HuH-7 (cell line): ENCODE measurements at places on chromosomes 3 and 15.

DNA sequence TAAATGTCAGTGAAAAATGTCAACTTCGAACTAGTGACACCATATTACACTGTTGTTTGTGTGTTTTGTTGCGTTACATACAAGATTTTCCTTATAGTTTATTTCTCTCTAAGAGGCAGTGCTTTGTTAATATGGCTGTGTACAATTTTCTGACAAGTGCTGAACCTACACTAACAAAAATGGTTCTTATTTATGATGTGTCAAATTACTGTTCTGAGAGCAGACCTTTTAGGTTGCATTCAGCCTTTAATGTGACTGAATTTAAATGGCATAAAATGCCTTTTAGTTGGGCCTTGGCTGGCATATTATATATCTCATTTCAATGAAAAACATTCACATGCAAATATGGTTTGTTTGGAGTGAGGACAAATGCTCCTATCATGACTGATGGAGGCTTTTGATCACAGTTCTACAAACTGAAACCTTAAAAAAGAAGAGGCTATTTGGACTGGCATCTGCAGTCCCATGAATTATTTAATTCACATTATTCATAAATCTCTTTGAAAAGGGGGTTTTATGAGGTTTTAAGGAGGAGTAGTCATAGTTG is 750.6 kb downstream of the CADM2 start:
- DNase-seq, result no peak

GRCh38 chr3:187725224-187725623 is 20.0 kb downstream of the BCL6 start:
- no peak for DNase-seq

- no peak for DNase-seq
Observed at GRCh38 chr3:170350515-170351413, 6.8 kb upstream of the SKIL start.

- DNase-seq, result no peak
Observed at GRCh38 chr15:61266921-61267320, 37.8 kb upstream of the RORA start.
